A673 (cell line): ENCODE measurements at places on chromosomes 1 and 21. TPM values are rescaled to one million over a fixed set of nuclear protein-coding genes. Genes with fewer than 3 reads are reported as not detected.

GRCh38 chr1:15650433-15650832 lies 33.2 kb downstream of the DDI2 start:
- no peak for DNase-seq

GRCh38 chr1:61237659-61238358 lies 155.4 kb downstream of the NFIA start:
- no peak for DNase-seq

- no peak for DNase-seq
Observed at GRCh38 chr1:46187106-46187869, 10.9 kb downstream of the POMGNT1 start.

- no peak for DNase-seq
Observed at GRCh38 chr1:187096689-187097088, 267.9 kb downstream of the PLA2G4A start.

GRCh38 chr1:161930064-161930463 lies 93.6 kb downstream of the OLFML2B start:
- DNase-seq: no peak

DNA sequence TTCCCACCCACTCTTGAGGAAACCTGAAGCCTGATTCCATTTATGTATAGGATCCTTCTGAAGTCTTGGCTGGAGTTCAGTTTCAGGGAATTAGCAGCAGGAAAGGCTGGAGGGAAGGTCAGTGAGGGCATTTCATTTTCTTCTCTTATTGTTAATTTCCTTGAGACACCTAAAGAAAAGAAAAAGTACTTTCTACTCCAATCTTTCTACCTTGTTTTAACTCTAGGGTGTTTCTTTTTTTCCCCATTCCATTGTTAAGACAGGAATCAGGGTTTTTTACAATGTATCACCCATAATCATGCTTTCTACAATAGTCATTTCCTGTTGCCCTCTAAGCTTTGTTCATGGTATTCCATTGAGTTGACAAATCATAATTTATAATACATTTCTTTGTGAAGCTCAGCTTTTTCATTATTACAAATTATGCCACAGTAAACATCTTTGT lies 27.4 kb downstream of the SNRPE start:
- DNase-seq: peak; percentile 71

- DNase-seq: no peak
Observed at GRCh38 chr1:169724168-169724567, 9.7 kb downstream of the SELE start.

GRCh38 chr1:109757936-109758786 lies 5.6 kb downstream of the EPS8L3 start:
- DNase-seq: no peak

- no peak for DNase-seq
Observed at GRCh38 chr1:178844436-178844835, 26.4 kb downstream of the ANGPTL1 start.

DNA sequence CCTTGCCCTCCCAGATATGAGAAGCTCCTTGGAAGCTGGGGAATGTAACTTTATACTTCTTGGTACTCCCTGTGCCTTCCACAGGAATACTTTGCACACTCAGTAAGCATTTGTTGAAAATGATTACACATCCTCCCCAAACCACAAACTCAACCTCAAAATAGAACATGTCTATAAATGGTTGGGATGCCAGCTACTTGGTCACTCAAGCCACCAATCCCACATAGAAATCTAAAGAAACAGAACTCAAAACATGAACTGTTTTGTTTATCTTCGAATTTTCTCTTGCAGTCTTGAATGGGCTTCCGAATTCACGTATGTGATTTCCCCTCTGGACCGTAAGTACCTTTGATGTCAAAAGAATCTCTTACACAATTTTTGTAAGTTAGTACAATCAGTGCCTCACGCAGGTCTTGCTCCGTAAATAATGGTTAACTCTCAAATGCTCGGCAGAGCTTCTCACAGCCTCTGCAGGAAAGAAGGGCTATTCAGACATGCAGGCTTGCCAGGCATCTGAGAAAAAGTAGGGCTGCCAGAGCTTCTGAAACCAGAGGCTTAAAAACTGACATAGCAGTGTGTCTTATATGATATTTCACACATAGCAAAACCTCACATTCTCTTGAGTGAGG lies 26.9 kb downstream of the SORT1 start:
- no peak for DNase-seq

DNA sequence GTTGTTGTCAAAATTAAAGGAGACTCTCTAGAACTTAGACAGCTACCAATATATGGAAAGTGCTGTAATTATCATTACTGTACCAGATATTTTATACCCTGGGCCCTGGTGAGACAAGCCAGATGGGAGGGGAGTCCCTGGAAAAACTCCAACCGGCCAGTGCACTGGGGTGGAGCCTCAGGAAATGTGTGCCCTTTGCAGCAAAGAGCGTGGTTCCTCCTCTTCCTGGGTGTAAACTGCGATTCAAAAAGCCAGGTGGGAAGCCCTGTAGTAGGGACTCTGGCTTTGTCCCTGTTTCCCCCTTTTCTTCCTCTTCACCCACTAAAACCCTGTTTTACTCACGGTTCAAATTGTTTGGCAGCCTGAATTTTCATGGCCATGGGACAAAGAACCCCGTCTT lies 812.3 kb downstream of the PLA2G4A start:
- no peak for DNase-seq

GRCh38 chr1:22717037-22717760 lies 6.6 kb downstream of the EPHB2 start:
- DNase-seq: no peak

GRCh38 chr21:41497008-41497407 lies 10.9 kb downstream of the TMPRSS2 start:
- DNase-seq: no peak

DNA sequence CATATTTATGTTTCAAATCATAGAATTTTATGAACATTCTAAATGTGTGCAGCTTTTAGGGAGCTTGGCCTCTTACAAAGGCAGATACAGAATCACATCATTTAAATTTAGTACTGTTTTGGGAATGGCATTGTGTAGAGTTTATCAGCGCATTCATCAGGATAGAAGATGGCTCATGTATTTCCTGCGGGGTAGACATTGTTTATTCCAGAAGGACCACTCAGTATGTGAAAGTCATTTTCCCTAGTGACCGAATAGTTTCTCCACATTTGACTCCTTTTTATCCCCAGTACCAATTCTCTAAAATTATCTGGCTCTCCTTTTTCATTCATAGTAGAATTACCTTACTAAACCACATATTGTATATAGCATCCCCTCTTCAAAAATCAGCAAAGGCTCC lies 981.9 kb upstream of the ADGRL4 start:
- no peak for DNase-seq

DNA sequence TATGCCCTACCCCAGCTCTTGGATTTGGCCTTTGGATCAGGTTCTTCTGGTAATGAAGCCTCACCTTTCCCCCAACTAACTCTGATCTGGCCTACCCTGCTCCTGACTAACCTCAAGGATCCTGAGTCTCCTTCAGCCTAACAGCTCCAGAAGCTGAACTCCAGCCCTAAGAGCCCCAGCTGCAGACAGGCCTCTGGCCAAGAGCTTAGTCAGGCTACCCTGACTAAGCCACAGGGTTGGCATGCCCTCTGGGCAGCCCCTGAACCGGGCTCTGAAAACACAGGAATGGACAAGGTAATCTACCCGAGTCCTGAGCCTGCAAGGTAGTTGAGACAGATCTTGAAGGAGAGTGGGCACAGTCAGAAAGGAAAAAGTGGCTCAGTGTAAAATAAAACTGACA lies 29.4 kb downstream of the COA7 start:
- DNase-seq: no peak

DNA sequence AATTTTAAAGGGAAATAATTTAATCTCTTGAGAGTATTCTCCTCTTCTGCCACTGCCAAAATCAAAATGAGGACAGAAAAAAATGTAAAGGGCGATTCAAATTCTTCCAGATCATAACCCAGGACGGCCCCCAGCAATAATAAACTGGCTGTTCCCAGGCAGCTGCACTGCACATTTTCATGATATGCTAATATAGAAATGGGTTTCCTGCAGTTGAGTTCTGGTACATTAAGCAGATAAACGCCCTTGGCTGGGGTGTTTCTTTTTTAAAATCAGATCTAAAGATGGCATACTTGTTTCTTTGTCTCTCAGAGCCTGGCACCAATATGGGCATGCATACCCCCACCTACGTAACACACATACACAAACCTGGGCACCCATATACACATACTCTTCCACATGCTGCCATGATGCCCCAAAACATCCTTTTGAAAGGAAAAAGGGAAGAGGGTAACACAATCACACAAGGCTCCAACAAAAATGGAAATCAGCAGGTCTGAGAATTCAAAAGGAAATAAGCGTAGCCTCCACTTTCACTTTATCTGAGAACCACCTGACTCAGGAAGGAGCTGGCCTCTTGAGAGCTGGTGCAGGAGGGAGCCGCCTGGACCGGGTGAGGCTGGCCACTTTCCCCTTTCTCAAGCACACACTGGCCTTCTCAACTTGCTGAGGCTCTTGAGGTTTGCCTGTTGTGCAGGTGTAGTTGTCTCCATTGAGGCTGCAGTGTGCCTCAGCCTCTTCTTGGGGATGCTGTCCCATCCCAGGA lies 653.4 kb downstream of the KIF26B start:
- DNase-seq: no peak

GRCh38 chr1:78254517-78254916 lies 208.8 kb downstream of the GIPC2 start:
- DNase-seq: no peak

DNA sequence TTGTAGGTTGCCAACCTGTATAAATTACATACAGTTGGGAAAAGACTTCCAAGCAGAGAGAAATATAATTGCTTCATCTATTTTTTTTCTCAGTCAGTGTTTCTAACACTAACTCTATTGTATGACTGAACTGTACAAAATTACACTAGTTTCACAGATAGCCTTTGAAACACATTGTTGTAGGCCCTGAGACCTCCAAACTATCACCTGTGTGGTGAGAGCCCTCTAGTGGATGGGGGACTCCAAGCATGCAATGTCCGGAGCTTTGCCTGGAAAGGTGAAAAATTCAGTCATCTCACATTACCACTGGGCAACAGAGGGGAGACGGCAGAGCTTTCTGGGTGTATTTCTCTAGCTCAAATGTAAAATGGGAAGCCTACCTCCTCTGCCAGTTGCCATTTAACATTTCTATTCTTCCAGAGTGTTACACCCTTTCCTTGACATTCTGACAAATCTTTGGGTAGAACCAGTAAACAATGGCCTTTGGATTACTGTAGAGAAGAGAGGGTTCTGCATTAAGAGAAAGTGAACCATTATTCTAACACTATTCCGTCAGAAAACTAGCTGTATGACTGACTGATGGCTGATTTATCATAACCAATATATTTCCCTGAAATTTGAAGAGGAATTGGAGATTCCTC lies 212.2 kb downstream of the LYPLAL1 start:
- DNase-seq: peak; percentile 69

ITLN1 gene
- total RNA-seq: not detected in 2 replicates

EPHB2 gene
- 10.4 and 12.3 TPM in 2 replicates for total RNA-seq

ACTN2 gene
- 34.2 and 39.4 TPM in 2 replicates for total RNA-seq

ADCY10 gene
- 0.19 and 0.44 TPM in 2 replicates for total RNA-seq

PLEKHA6 gene
- total RNA-seq: 0.58 and 0.70 TPM in 2 replicates

OR10J1 gene
- not detected in 2 replicates for total RNA-seq

ANKRD35 gene
- total RNA-seq: not detected in 2 replicates

WNT4 gene
- total RNA-seq: not detected in 2 replicates

RSPO1 gene
- not detected in 2 replicates for total RNA-seq

OR2G6 gene
- not detected in 2 replicates for total RNA-seq
